T-cell (primary cell): ENCODE measurements at places on chromosomes 6 and 20. TPM values are rescaled to one million over a fixed set of nuclear protein-coding genes. Genes with fewer than 3 reads are reported as not detected.

Gene ZNF341
- 5.7 TPM for total RNA-seq

Gene PDYN
- total RNA-seq = not detected

Gene SLC17A1
- not detected for total RNA-seq

Gene VWA7
- 2.1 TPM for total RNA-seq

Gene FOXP4
- total RNA-seq = 9.8 TPM

Gene TMEM63B
- total RNA-seq = 16.6 TPM

Gene ZNF334
- 0.15 TPM for total RNA-seq

Gene PAK1IP1
- 8.4 TPM for total RNA-seq

Gene USP49
- total RNA-seq = 2.8 TPM

DNA sequence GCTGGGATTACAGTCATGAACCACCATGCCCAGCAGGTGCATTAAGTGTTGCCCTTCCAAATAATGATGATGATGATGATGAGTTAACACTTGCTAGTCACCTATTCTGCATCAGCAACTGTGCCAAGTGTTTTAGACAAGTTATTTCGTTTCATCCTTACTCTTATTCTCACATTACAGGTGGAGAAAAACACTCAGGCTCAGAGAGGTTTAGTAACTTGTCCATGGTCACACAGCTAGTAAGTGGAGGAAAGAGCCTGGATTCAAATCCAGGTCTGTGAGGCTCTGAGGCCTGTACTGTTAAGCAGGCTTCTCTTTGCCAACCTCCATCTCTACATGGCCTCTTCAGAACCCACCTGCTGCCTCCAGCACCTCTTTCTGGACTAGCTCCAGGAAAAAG, 70.8 kb downstream of the MDGA1 start:
- no peak for DNase-seq

DNA sequence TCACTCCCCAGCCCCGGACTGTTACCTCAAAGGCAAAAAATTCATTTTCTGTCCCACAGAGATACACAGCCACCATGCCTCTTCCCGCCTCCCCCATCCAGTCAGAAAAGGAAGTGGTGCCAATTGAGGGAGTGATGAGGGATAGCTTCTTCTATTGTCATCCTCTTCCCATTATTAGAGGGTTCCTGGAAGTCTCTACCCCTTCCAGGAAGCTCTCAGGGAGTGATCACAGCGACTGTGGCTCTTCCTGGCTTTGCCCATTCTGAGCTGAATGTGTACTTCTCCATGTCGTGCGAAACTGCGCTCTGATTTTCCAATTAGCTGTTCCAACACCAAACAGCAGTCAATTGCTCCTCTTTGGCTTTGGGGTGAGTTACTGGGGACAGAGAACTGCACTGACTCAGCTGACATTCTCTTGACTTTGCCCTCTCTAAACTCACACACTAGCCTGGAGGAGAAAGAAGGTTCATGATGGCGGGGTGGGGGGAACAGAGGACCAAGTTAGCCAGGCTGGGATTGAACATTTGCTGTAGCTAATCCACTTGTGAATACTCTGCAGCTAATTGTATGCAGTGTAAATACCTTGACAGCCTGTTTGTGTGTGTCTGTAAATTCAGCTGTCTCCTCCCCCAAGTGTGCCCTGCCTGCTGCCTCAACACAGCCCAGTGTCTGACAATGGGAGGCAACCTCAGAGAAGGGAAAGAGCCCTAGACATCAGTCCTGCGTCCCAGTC, 2.4 kb upstream of the MDGA1 start:
- DNase-seq = no peak

DNA sequence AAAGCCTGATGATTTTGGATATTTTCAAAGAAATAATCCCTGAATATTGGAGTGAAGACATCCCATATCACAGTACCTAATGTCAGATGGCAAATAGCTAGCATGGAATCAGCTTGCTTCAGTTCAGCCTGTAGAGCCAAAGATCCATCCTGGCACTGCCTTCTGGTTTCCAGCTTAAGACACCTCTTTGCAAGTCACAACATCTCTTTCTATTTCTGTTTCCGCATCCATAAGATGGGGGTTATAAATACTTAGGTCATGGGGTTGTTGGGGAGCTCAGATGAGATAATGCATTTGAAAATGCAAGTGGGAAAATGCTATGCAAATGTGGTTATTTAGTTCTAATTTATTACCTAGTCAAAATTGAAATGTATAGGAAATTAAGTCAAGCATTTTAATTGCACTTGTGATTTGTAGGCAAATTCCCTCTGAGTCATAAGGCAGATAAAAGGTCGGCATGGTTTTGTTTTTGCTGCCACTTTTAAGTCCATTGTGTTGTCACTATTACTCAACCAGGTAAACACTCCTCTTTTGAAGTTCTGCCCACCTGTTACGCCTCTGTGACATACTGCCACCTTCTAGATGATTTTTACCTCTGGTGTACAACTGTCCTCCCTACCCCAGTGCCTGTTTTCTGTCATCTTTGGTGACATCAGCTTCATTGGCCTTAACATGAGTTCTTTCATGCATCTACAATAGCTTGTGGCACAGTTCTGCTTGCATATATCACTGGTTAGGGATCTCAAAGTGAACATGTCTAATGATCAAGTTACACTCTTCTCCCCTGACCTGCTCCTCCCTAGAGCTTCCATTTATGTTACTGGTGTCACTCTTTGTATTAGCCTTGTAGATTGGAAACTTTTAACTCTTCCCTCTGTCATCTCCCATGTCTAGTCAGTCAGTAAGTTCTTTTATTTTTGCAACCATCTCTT, 96.6 kb downstream of the CDKAL1 start:
- DNase-seq = no peak

DNA sequence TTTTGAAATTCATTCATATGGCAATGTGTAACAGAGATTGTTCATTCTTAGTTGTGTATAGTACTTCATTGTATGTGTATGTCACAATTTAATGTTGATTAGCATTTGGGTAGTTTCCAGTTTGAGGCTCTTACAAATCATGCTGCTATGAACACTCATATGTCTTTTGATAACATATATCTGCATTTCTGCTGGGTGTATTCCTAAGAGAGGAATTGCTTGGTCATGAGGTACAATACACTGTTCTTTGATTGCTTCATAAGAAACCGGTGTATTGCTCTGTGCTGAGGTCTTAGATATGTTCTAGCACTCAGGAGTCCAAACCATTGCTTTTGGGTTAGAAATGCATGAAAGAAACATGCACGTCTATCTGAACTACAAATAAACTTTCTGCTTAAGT, 492.9 kb upstream of the JAG1 start:
- no peak for DNase-seq

- DNase-seq = no peak
Measured at GRCh38 chr20:39568109-39568508, 606.0 kb downstream of the DHX35 start.

GRCh38 chr20:53748176-53748575, 154.5 kb upstream of the ZNF217 start:
- DNase-seq = no peak

GRCh38 chr6:57267586-57268293, 45.6 kb upstream of the RAB23 start:
- peak; percentile 7 for DNase-seq

- no peak for DNase-seq
Measured at GRCh38 chr6:79280756-79281155, 46.3 kb upstream of the HMGN3 start.

GRCh38 chr6:139868576-139868975, 494.1 kb upstream of the CITED2 start:
- DNase-seq = no peak

DNA sequence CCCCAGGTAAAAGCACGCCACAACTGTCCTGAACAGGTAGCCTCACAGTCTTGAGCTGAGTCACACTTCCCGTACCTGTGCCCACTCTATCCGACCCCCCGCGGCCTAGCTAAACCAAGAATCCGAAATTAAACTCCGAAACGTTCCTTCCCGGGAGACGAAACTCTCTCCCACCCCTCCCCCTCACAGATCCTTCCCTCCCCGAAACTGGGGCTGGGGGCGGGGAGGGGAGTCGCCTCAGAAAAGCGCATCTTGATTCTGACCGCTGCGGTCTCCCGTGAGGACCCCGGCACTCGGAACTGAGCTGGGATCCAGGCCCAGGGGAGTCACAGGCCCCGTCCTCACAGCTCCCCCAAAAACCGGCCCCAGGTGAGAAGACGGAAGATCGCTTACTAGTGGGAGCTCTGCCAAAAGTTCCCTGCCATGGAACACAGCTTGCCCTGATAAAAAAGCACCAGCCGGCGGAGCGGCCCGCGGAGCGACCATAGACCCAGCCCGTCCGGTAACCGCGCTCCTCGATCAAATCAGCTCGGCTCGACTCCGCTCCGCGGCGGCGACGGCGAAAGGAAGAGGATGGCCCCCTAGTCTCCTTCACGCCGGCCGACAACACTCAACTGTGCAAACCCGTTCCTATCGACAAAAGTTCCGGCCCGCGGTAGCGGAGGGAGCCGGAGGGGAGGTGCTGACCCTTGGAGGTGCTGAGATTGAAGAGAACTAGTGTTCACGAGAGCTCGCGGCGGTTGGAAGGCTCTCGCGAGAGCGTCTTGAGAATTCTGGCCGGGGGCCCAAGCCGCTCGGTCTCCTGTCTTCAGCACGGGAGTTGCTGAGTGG, at the start of gene CCNC:
TSS of gene CCNC (minus strand) at position 558 of the 831 bp plus-strand sequence. CDS start at position 425, 133 bp downstream.
- peak; percentile 87 for DNase-seq

GRCh38 chr20:2729251-2729713, 36.7 kb downstream of the EBF4 start:
- DNase-seq = peak; percentile 44

GRCh38 chr6:13411484-13411883, 75.9 kb downstream of the GFOD1 start:
- no peak for DNase-seq
